ENCODE measurements at places on chromosomes 5 and 9.

DNA sequence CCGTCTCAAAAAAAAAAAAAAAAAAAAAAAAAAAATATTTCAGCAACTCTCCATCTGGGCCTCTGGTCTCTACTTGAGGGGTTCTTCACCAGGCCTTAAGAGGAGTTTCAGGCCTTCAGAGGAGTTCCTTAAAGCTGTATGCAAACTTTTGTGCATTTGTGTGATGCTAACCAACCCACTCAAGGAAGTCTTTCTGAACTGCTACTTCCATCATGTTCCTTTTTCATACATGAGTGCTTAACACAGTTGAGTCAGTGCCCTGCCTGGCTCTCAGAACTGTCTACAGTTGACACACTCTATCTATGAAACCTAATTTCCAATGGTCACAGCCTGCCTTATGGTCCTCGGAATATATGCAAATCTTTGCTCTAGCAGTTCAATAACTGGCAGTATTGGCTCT is 146.5 kb downstream of the MEF2C start:
- DNase-seq = no peak

- DNase-seq = no peak
Measured at GRCh38 chr5:44681906-44682305, 126.8 kb upstream of the MRPS30 start.

GRCh38 chr9:121954477-121955140 is 138.5 kb downstream of the TTLL11 start:
- no peak for DNase-seq

GRCh38 chr9:85685081-85685480 is 56.7 kb downstream of the AGTPBP1 start:
- DNase-seq = no peak

GRCh38 chr5:74017786-74018211 is 391.8 kb downstream of the ARHGEF28 start:
- DNase-seq = no peak

- no peak for DNase-seq
Measured at GRCh38 chr5:179417016-179417415, 71.8 kb upstream of the ADAMTS2 start.

DNA sequence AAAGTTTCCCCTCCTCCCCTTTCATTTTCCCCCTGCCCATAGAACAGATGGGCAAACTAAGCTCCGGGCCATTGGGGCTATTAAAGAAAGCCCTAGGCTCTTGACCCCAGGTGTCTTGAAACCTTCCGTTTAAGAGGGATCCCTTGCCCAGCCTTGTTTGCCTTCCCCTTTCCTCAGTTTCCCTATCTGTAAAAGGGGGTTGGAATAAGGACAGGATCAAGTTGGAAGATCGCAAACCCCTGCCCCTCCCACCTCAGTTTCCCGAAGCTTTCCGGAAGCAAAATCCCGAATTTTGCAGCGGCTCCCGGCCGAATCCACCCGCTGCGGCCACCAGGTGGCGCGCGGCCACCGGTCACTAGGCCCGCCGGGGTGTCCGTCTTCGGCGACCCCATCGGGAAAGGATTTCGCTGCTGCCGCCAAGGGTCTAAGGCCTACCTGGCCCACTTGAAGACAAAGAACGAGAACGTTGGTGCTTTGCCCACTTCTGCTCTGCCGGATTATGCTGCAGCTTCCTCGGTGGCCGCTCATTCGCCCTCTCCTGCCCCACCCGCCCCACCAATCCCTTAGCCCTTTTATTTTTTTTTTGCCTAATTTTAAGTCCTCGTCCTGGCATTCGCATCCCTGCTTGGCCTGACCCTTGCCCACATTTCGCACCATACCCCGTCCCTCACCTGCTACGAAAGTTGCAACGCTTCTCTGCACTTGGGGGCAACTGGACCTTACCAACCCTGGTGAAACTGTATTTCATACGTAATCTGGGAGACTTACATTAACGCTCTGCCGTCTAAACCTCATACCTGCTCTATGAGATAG is 962 bp upstream of the NR6A1 start:
- no peak for DNase-seq

GRCh38 chr9:136907011-136907914 is 20.9 kb downstream of the TRAF2 start:
- DNase-seq = no peak

DNA sequence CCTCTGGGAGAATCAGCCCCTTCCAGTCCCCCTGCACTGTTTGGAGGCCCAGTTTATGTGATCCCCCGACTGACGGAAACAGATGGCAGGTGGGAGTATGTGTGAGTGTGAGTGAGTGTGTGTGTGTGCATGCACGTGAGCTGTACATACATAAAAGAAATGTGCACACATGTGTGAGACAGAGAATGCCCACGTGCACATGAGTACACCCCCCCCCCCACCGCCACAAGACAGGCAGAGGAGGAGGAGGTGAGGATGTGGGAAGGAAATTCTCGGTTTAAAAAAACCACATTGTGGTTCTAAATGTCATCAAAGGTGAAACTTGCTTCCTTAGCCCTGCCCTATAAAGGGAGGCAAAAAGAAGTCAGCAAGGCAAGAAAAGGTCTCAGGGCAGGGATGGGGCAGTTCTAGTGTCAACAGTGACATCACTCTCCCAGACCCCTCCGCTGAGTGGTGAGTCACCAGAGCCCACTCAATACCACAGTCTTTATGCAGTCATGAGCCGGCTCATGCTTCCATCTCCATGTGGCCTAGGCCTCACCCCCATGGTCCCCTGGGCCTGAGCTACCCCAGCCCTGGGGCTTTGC is 79.2 kb upstream of the HSPA9 start:
- peak; percentile 14 for DNase-seq

GRCh38 chr9:135476561-135477355 is 2.8 kb upstream of the PPP1R26 start:
- no peak for DNase-seq

DNA sequence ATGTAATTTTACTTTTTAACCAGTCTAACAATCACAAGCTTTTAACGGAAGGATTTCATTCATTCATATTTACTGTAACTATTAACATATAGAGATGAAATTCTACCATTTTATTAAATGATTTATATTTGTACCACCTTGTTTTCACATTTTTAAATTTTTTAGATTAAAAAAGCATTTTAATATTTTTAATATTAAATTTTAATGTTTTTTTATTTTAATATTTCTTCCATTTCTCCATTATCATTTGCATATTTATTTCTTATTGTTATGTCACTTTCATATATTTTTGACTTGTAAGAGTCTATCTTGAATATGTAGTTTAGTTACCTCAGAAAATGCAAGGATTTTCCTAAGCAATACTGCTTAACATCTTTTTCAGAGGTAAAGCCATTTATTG is 1034.0 kb upstream of the PTPRD start:
- no peak for DNase-seq

DNA sequence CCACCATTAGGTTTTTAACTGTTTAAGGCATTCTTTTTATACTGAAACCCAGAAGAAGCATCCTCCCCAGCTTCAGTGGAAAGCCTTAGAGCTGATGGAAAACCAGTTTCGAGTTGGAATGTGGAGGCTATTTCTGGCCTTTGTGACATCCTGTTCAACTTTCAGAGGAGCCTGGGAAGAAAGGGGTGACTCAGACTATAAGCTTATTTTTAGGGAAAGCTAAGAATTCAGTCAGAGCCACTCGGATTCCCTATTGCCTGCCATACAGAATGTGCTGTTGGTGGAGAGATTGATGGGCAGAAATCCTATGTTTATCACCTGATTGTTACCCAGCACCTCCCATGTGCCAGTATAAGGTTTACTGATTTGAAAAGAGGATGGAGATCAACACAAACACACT is 19.8 kb downstream of the PALM2AKAP2 start:
- DNase-seq = no peak

GRCh38 chr5:75510417-75510835 is 1.0 kb downstream of the CERT1 start:
- no peak for DNase-seq

DNA sequence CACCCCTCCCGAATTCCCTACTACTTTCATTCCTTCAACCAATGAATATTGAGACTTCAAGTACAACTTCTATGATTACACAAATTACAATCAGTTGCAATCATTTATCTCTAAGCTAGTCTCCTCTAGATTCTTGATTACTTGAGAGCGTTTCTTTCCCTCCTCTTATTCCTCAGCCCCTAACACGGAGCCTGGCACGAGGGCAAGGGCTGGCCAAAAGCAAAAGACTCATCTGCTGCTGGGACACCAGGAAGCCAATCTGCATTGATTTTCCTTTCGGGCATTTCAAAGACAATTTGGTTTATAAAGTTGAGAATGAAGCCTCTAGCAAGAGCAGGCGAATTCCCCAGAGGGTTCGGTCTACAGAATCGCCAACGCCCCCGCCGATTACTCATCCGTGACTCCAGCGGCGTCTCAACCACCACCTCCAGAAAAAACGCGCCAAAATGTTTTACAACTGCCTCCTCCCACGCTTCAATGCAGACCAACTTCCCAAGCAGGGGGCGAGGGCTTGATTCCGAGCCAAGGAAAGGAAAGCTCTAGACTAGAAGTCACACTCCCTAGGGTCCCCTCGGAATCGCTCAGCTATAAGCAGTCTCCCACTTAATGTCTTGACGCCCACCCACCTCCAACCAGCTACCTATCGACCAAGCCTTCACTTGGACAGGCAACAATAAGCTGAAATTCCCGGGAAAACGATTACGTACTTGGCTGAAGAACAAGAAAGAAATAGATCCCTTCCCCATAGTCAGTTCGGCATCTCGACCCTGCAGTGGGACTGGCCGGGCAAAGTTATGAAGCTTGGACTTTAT is 1.5 kb downstream of the PCSK1 start:
- DNase-seq = no peak

- DNase-seq = no peak
Measured at GRCh38 chr9:2568689-2569088, 52.9 kb upstream of the VLDLR start.

DNA sequence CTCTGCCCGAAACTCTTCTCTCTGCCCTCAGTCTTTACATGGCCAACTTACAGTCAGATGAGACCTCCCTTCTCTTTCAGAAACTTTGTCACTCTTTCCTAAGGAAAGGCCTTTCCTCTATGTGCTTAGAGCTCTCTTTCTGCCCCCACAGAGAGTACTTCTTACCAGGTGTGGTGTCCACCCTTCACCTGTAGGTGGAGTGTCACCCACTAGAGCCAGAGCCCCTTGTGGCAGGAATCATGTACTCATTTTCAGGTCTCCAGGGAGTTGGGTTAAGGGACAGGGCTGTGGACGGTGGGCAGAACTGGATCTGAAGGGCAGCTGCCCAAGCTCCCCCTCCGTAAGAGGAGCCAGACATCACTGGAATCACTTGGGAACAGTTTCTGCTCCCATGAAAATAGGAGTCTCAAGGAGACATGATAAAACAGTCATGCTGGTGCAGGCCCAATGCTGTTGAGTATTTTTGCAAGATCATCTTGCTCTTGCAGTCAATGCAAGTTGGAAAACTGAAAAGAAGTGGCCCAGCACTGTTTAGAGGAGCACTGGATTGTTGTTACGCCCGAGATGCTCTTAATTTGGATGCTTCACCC is 436.7 kb downstream of the ZSWIM6 start:
- no peak for DNase-seq

DNA sequence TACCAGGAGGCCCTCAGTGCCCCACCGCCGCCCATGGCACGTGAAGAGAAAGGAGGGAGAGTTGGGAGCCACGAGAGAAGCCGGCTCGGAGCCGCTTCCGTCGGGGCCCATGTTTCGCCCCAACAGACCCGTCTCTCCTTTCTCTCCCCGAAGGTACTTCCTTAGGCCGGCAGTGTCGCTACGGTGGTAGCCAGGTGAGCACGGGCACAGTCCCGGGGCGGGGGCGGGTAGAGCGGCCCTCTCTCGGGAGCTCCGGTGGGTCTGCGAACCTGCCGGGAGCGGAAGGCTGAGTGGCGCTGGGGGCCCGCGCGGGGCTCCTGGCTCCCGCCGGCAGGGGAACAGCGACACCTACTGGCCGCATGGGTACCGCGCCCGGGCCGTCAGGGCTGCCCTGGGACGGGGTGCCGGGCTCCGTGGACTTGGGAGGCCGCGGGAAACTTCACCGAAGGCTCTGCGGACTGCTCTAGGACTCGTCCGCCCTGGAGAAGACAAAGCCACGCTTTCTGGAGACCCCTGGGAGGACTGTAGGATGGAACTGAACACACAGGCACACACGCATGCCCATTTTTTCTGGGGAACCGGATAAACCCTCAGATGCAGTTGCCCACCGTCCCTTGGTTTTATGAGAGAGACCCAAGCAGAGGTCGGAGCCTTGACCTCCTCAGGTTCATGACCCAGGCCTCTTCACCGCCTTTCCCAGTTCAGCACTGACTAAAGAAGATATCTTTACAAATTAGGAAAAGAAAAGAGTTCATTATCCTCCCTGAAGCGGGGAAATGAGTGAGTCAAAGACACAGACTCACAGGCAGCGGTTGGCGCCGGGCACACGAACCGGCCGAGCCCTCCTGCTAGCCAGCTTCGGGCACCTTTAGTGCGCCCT is 202.5 kb downstream of the MEF2C start:
- peak; percentile 60 for DNase-seq

DNA sequence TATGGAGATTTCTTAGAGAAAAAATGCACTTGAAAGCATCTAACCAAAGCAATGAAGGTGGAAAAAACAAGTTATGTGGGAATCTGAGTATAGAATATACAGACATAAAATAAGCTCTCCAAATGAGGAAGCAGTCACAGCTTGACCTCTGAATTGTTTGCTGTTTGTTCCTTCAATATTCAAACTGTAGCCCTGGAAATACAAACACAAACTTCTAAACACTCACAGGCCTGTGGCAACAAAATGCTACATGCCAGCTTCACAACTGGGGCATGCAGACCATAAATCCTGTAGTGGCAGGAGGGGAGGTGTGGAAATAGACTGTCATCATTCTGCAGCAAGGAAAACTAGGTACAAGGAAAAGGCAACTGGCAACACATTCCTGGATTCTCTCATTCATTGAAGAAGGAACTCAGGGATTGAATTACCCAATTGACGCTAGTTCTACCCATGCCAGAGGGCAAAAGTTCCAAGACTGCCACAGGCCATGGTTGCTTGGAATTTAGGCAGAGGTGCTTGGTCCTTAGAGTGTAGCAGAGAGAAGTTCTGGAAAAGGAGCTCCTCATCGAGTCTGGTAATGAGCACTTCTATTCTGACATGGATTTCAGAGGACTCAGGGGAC is 349.6 kb downstream of the PDE4D start:
- no peak for DNase-seq

DNA sequence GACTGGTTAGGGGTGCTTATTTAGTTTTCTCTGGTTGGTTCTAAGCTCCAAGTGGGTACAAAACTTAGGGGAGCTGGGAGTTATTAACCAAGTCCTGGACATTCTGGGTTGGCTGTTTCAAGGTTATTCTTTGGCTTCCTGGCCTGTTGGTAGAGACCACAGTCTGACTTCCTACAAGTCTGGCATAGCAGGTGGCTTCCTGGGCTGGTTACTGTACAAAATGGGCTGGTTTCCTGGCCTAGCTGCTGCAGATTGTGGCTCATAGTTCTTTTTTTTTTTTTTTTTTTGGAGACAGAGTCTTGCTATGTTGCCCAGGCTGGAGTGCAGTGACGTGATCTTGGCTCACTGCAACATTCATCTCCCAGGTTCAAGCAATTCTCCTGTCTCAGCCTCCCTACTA is 46.3 kb upstream of the BARHL1 start:
- DNase-seq = no peak

- no peak for DNase-seq
Measured at GRCh38 chr9:68785965-68786364, 80.9 kb downstream of the PIP5K1B start.

Measured in stimulated activated CD8-positive, alpha-beta memory T cell treated with anti-CD3 and anti-CD28 coated beads, Interleukin-4, amount 100 ng/mL, for 1 hour (primary cell).